ENCODE measurements at places on chromosomes 7 and 10.

DNA sequence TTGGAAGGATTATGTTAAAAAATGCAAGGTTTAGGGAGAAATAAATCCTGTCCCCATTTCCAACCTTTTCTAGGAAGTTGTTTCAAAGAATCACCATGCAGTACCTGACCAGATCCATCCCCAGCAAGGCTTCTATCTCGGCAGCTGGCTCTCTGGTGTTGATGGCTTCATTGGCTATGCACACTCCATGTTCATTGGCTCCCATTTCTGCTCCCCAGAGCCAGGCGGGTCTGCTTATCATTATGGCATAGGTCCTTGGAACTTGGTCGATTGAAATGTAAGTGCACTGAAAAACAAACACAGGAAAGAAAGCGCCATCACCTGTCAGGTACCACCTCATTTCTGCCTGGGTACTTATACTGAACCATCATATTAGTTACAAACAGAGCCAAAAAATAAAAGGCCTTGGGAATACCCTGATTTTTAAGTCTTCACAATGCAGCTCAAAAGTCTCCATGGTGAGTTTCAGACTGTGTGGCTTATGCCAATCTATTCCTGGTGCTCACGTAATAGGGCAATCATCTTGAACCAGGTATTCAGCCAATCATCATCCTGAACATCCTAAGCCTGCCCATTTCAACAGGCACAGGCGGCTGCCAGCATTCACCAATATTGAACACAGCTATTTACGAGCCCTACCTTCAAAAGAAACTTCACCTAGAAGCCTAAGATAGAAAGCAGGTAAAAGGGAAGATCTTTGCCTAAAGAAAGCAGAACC lies 34.4 kb downstream of the SCRN1 start:
- DNase-seq, result no peak

DNA sequence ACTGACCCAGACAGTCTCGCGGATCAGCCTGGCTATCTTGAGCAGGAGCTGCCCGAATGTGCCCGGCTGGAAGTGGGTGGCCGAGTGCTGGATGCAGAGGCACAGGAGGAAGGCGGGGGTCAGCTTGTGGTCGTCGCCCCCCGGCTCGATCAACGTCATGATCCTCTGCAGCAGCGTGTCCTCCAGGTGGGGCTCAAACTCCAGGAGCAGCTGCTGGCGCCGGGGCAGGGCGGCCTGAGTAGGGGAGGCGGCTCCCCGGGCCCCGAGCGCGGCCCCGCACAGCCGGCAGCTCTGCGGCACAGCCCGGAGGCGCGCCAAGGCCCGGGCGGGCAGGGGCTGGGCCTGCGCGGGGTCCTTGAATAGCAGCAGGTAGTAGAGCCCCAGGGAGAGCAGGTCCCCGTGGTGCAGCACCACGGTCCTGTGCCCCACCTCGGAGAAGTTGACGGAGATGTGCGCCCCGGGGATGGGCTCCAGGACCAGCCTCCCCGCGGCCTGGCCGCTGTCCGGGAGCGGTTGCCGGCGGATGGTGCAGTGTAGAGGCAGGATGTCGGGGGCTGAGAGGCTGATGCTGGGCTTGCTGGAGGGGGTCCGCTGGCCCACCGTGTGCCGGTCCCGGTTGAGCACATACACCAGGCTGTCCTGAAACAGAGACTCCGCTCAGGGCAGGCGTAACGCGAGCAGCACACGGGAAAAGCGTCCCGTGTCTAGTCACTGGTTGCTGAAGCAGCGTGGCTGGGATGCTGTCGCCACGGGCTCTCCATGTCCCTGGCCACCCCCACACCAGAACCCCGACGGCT lies 27.0 kb downstream of the PAPOLB start:
- no peak for DNase-seq

GRCh38 chr10:119143657-119144056 lies 21.9 kb downstream of the SFXN4 start:
- DNase-seq, result no peak

DNA sequence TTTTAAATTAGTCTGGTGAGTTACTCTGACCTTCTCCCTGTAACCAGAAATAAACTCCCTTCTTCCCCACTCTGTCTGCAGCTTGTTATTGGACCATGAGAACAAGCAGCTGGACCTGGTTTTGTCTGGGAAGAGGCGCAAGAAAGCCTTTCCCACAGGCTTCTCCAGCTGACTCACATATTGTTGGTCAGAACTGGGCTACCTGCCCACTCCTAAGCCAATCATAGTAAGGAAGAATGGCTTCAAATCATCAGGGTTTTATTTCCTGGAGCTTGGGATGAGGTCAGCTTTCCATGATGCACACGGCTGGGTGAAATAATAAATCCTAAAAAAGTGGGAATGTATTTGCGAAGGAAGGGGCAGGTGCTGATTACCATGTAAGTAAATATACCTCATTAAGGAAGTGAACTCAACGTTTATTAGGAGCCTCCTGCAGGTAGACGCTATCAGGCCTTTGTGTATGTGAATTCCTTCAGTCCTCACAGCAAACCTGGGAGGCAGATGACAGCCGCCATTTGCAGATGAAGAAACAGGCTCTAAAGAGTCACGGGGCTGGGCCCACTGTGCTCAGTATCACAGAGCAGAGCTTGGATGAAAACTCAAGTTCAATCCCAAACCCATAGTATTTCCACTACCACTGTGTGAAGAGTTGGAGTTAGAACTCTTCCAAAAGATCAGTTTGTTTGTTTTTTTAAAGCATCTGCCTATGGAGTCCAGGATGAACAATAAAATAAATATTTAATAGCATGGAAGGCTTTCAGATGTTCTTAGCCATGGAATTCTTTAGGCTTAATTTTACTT lies 32.8 kb downstream of the IL15RA start:
- DNase-seq, result no peak

GRCh38 chr7:15566476-15566875 lies 4.7 kb upstream of the AGMO start:
- no peak for DNase-seq

DNA sequence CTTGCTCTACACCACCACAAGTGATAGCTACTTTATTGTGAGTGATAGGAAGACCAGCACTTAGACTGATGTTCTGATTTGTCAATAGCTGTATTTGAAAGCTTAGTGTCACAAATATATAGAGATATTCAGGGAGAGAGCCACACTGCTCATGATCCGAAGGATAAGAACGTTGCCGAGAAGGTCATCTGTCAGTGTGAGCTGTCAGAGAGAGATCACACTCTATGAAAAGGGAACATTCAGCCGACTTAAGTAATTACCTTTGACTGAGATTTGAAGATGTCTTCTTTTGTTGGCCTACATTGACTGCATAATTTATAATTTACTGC lies 322.6 kb downstream of the TFEC start:
- DNase-seq, result no peak

DNA sequence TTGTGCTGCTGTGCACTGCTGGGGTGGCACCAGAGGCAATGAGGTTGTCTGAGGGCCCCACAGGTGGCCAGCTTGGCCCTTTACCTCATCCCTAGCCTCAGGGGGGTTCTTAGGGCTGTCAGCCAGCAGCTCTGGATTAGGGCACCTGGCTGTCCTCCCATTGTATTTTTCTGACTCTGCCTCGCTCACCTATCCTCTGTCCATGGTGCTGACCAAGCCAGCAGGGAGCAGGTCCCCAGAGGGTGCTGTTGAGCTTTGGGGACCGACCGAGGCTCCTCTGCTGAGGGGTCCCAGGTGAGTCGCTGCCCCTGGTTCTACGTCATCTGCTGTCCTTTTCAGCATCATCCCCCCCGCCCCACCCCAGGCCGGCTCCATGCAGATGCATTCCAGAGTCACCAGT lies 32.1 kb upstream of the ZNF735 start:
- DNase-seq, result no peak

GRCh38 chr10:5094265-5095205 lies at the start of gene AKR1C3:
Gene AKR1C3 (plus strand): TSS chr10:5094414. CDS start chr10:5094445, 31 bp downstream.
- DNase-seq, result no peak

- no peak for DNase-seq
These were observed 181.7 kb downstream of the PLXNA4 start for GRCh38 chr7:132394283-132395198.

DNA sequence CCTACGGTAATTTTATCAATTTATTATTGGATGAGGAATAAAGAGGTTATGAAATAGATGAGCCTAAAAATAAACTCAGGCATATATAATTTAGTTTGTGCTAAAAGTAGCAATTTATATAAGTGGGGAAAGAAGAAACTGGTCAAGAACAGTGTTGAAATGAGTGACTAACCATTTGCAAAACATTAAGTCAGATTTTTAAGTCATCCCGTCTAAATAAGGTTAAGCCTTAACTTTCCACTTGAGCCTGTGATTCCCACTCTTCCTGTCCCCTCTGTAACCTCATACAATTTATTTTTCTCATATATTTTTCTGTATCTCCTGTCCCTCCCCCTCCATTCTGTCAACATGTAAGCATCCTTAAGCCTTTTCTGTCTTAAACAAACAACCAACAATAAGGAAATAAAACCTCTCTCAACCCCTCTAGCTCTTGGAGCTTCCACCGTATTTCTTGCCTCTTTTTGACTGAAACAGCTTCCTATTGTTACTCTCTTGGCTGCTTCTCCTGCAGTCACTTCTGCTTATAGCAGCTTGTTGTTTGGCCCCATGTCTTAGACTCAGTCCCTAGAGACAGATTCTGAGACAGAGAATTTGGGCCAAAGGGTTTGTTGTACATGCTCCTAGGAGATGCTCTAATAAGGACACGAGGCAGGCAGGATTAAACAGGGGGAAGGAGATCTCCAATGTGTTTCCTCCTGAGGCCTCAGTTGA lies 109.7 kb downstream of the GNAI1 start:
- no peak for DNase-seq

DNA sequence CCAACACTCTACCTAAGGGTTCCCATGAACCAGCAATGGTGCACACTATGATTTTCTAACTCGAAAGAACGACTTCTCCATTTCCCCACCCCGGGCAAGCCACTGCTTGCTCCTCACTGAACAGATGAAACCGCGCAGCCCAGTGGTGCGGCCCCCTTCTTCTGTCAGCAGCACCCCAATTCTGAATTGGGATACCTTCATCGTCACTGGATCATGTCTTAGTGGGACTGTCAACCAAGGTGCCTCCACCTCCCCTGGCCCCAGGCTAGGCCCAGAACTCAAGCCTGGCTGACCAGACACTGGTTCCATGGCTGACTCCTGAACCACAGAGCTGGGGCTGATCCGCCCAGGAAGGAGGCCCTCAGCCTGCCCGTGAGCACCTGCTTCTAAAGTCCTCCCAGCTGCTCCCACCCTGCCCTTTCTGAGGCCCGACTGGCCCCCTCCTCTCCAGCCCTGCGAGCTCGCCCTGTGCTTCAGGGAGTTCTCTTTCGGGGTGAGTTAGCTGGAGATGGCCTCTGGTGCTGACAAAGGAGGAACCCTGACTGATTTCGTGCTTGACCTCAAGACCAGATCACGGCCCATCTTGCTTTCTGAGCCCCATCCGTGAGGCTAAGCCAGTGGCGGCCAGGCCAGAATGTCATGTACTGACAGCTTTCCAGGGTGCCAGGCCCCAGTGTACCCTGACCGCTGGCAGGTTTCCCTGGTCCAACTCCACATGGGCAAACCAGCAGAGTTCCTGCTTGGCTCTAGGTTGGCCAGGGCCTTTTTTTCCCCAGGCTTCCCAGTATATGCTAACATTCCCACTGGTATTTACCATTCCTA lies 44.5 kb downstream of the FAM53B start:
- no peak for DNase-seq

DNA sequence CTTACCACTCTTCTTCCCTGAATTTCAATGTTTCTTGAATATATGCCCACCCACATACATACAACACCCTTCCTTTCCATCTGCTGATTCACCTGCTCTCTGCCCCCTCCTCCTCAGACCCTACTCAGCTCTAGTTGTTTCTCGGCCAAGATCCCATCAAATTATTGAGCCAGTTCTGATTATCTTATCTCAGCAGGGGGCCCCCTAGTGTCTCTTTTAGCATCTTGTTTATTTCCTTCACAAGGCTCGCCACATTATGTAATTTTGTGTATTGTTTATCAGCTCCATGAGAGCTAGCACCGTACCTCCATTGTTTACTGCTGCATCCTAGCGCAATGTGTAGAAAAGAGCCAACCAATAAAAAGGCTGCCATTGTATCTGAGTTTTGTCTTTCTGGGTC lies 71.9 kb downstream of the FAM13C start:
- no peak for DNase-seq

- no peak for DNase-seq
These were observed 381.7 kb downstream of the DNAJB6 start for GRCh38 chr7:157718303-157719007.

DNA sequence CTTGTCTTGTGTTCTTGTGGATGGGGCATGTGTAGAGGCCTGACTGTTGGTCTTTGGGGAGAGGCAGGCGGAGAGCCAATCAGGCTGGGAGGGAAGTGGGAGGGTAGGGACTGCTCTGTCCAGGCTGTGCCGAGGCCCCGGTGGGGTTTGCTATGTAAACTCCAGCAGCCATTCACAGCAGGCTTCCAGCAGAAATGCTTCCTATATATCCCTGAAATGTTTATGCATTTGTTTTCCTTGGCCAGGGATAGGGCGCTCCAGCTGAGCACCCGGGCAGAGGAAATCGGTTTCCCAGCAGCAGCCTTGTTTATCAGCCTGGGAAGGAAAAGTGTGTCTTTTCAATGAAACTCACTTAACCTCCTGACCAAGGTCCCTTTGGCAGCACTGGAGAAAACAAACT lies 18.3 kb upstream of the AQP1 start:
- no peak for DNase-seq

DNA sequence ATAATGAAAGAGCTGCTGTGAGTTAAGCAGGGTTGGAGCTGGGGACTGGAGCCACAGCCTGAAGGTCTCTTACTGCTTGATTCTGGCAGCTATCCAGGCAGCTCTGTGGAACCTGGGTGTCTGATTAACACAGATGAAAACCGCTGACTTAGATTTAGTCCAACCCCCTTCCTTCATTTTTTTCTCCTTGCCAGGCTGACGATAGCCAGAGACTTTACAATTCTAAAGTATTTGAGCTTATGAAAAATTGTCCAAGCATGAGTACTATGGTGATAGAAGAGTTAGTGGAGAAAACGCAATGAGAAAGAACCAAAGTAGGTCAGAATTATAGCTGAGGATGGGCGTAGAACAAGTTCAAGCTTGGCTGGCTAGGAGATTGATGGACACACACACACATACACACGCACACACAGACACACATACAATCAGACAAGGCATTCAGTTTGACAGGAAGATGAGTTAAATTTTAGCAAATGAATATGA lies 13.5 kb upstream of the GPR85 start:
- DNase-seq, result no peak

DNA sequence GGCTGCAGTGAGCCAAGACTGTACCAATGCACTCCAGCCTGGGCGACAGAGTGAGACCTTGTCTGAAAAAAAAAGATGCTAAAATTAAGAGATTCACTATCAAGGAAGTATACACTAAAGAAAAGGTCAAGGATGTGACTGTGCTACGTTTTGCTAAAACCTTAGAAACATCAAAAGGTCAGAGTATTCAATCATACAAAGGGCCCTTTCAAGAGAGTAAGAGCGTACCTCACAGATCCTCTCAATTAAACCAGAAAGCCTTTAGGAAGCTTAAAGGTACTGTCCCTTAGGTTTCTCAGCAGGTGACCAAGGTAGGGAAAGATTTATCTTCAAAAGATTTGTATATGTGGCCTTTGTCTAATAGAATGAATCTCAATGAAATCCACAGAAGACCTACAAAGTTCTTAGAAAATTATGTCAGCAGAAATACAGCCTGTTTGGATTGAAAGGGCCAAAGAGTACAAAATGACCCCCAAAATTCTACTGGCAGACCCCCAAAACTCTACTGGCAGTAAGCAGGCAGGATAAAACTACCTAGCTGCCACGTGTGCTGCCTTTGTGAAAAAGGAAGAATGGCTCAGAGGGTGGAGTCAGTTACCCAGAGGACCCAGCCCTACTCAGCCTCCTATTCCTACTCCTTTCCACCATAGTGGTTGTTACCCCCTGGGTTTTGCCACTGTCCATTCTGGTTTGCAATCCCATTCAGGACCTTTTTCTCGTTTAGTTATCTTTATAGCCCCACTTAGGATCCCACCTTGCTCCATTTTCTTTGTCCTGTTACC lies 36.7 kb downstream of the ARHGAP19 start:
- DNase-seq, result no peak
